Suppressor macrophage treated with lipopolysaccharide for 4 hours (primary cell): ENCODE measurements at places on chromosomes 4 and X.
A peak's percentile ranks its signal among the peaks of the same experiment; 100 is the strongest.

DNA sequence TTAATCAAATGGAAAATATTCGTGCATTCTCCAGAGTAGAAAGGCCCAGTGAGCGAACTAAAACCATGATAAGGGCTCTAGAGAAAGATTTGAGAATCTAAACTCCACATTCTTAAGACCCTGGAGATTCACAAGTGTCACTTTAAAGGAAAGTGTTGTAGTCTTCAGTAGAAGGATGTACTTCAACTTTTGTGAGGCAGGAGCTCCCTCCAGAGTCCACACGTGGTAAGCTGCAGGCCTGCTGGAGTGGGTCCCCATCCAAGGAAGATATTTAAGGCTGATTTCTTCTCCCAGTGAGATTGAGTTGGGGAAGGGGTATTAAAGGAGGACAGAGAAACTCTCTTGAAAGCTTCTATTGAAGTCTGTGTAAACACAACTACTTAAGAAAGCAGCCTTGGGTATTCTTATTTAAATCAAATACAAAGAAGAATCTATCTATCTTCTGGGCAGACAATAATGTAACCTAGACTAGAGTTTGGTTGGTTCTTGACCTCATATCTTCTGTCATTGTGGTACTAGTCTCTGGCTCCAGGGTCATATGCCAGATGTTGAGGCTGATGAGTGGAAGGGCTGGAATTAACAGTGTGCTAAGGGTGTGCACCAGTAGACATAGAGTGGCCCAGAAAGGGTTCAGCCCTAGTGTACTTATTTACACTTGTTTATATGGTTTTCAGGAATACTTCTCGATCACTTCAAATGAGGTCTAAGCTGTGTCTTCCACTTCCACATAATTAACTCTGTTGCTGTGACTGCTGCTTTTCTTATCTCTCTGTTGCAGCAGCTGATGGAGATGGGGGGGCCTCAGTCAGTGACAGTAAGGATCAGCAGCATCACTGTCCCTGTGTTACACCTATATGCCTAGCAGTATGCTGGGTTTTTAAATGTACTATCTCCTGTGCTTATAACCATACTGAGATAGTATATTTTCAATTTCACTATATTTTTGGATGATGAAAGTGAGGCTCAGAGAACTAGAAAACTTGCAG, 76.1 kb downstream of the HMGB2 start:
- peak; percentile 73 for DNase-seq

- DNase-seq, result no peak
Measured at GRCh38 chrX:16204538-16204937, 37.3 kb downstream of the MAGEB17 start.

GRCh38 chr4:1622238-1622637, 61.9 kb downstream of the FAM53A start:
- no peak for DNase-seq

- DNase-seq, result no peak
Measured at GRCh38 chr4:116005037-116005805, 891.8 kb upstream of the NDST4 start.

DNA sequence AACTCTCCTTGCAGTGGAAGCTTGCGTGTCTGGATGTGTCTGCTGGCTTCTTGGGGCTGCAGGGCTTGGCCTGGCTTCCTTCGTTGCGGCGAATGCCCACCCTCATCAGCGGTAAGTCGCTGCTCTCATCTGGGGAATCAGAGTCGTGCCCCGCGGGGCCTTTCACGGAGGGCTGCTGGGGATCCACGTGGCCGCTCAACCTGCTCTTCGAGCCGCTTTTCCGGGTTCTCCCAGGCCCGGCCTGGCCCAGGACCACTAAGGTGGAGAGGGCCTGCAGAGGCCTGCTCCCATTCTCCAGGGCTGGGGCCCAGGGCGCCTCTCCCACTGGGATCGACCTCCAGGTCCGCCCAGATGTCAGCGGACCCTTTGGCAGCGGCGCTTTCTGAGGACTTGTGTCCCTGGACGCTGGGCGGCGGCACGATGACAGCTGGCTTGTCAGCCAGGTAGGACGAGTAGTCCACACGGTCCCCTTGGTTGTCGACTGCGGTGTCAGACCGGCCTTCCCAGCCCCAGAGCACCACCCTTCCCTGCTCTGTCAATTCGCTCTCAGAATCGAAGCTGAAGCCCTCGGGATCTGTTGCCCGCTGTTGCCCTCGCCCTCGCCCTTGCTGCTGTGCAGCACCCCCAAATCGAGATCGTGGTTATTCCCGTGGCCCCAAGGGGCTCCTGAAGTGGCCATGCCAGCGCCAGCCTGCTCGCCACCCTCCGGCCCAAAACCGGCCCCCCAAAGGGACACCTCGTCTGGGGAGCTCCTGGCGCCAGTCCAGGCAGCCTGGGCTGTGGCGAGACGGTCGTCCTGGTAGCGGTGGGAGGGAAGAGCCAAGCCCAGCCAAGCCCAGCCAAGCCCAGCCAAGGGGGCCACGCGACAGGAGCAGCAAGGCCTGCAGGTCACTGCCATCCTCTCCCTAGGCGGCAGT, 37.8 kb upstream of the NHSL2 start:
- no peak for DNase-seq

DNA sequence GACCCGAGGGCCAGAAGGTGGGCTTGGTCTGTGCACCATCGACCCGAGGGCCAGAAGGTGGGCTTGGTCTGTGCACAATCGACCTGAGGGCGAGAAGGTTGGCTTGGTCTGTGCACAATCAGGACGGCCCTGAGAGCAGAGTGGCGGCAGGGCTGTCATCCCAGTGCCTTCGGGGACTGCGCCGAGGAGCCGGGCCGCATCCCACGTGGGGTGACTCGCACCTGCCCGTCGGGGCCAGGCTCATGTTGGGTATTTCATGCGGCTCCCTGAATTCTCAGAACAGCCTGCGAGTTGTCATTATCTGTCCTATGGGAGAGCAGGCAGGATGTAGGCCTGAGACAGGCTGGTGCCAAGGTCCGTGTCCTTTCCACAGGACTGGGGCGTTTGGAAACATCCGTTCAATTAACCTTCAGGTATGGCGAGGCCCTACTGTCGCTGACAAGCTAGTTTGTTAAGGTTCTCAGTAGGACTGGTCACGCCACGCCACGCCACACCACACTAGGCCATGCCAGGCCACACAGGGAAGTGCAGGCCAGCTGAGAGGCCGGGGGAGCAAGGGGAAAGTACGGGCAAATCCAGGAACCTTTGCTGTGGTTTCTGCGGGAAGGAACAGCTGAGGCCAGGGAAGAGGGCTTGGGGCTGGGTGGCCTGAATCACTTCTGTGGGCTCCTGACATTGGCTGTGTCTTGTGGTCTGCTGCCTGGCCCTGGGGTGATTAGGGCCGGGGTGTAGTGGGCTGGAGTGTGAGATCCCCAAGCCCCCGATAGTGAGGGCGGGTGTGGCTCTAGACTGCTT, 182.9 kb downstream of the AFAP1 start:
- DNase-seq, result peak; percentile 69

DNA sequence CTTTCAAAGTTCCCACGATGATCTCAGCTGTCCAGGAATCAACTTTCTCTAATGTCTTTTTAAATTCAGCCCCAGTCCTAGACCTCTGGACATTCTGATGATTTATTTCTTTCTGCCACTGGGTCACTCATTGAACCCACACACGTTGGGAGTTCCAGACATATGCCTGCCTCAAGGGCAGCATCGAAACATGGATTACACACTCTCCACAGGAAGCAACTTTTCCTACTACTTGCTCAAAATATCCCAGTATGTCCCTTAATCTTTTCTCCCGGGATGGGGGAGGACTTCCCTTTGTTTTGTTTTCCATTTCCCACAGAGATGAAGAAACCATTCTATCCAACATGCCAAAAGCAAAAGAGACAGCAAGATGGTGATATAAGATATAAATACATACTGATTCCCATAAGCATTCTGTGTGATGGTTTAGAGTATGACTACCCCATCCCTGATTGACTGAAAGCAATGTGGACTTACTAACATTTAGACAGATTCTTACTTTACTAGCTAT, 79.8 kb upstream of the PPARGC1A start:
- DNase-seq, result no peak

DNA sequence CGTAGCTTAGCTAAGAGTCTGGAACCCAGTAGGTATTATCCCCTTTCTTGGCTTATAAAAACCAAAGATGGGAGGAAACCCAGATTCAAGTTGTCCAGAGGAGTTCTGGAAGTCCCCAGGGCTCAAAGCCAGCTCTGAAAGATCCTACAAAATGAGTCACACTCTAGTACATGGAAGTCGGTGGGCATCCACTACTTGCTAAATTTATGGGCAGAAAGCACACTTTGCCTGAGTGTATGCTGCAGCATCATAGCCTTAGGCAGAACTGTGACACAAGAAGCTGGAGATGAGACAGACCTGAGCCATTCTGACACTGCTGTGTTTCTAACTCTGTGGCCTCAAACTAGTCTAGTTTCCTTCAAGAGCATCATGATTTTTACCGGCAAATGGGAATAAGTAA, 429.3 kb downstream of the AFF2 start:
- DNase-seq, result no peak

- peak; percentile 23 for DNase-seq
Measured at GRCh38 chr4:73575660-73576059, 44.6 kb downstream of the RASSF6 start.

DNA sequence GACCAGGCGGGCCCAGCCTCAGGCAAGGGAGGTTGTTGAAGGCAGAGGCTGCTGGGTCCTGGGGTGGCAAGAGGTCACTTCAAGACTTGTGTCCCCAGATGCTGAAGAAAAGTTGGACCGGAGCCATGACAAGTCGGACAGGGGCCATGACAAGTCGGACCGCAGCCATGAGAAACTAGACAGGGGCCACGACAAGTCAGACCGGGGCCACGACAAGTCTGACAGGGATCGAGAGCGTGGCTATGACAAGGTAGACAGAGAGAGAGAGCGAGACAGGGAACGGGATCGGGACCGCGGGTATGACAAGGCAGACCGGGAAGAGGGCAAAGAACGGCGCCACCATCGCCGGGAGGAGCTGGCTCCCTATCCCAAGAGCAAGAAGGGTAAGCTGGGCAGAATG, 4.4 kb downstream of the PQBP1 start:
- no peak for DNase-seq

GRCh38 chr4:165364452-165365080, 14.2 kb upstream of the CPE start:
- peak; percentile 47 for DNase-seq

DNA sequence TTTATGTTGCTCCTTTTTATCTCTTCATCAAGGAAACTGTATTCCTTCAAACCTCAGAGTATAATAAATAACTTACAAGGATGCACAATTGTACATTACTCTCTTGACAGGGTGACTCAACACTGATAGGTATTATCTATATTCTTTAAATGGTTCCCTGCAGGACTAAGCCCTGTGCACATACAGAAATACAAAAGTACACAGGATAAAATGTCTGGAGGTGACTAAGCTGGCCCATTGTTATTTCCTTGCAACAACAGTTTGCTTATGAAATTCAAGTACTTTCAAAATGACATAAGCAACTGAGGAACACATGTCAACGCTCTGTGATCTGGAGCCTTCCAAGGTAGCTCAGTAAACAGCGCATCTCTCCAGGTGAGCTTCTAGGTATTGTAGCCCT, 83.8 kb upstream of the RPL34 start:
- no peak for DNase-seq

DNA sequence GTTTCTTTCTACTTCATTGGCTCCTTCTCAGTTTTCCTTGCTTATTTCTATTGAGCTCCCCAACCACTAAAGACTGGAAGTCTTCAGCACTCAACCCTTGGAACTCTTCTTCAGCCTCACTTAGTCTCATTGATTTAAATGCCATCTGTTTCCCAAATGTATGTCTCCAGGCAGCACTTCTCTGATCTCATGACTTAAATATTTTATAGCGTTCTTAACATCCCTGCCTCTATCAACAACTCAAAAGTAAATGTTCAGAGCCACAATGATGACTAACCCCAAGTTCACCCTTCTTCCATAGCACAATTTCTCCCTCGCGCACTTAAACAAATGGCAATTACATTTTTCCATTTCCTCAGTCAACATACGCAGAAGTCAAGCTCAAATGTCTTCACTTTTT, 1393.3 kb downstream of the ARAP2 start:
- DNase-seq, result no peak

DNA sequence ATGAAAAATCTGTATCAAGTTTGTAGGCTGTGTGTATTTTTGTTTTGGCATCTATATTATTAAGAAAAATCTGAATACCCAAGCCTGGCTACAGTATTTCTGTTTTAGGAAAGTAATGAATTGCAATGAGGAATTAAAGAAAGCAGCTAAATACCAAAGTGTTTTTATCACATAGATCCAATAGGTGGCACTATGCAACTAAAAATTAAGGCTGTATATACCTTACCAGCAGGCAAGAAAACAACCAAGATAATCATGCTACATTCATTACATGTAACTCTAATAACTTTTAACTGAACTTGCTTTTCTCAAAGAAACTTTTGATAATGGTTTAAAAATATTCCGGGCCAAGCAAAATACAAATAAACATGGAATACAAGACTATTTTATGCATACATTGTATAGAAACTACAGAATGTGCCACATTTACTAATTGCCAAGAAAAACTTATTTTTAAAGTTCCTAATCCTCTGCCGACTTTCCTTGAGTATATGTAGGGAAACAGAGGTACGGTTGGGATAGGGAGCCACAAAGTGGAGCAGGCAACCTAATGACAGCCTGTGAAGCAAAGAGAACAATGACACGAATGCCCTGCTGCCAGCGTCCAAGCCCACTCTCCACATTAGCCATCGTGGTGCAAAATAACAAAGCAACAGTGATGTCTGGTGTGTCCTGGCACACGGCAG, 63.7 kb downstream of the SEC24D start:
- DNase-seq, result peak; percentile 48

DNA sequence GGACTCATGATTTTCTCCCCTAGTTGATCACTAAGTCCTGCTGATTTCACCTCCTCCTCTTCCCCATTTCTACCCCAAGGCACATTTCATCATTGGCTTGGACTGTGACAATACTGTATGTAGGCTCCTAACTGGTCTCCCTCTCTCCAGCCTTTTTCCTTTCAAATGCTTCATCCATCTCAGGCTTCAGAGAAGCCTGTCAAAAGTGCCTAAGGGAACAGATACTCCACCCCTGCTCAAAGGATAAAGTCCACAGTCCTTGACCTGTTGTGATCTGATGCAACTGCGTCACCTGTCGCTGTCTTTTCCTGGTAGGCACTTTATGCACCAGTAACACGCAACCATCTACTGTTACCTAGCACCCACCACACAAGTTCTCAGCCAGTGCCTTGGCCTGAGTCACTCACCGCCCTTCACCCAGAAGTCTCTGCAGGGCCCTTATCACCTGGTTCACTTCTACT, 12.8 kb downstream of the SCARB2 start:
- peak; percentile 80 for DNase-seq

- DNase-seq, result no peak
Measured at GRCh38 chr4:5423670-5424069, 284.7 kb downstream of the EVC2 start.

GRCh38 chr4:73730292-73730691, 10.1 kb upstream of the CXCL8 start:
- no peak for DNase-seq

DNA sequence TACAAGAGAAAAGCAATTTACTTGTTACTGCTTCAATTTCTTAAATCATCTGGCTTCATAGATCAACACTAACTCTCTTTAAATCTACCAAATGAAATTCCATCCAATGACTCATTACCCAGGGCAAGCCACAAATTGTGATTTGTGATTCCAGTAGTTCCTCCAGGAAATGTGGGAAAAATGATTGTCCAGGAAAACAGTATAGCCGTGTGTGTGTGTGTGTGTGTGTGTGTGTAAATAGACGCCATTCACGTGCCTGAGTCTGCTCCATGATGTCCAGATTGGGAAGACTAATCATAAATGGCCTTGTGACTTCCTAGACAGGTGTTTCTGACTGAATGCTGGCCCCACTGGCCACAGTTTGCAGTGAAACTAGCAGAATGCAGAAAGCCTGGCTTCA, 121.3 kb downstream of the HS6ST2 start:
- DNase-seq, result no peak
